ENCODE measurements at places on chromosomes 16 and 17.

DNA sequence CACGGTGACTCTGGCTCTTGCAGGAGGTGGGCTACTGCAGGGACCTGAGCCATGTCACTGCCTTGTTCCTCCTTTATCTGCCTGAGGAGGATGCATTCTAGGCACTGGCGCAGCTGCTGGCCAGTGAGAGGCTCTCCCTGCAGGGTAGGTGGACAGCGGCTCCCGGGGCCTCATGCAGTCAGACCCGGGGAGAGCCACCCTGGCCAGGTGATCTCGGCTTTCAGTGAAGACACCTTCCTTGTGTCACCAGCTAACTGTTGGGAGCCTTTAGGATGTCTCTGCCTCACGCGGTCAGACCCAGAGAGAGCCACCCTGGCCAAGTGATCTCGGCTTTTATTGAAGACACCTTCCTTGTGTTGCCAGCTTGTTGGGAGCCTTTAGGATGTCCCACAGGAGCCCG, 31.7 kb upstream of the KSR1 start:
- DNase-seq, result no peak

- no peak for DNase-seq
These were observed 24.1 kb upstream of the KRT24 start for GRCh38 chr17:40727447-40728231.

- no peak for DNase-seq
These were observed 7.5 kb downstream of the DNASE1L2 start for GRCh38 chr16:2243781-2244180.

DNA sequence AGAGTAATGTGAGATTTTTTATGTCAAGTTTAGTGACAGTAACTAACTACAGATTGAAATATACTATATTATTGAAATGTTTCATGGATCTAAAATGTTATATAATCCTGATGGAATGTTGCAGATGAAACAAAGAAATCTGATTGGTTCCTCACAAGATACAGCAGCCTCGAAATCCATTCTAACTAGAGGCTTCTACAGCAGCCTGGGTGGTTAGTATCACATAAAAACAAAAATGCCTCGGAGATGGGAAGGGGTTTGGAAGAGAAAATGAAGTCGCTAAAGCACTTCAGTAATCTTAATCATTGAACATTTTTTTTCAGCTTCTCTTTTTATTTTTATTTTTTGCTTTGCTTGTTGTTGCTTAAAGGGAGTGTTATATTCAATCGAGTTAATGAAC, 75.2 kb downstream of the TANC2 start:
- DNase-seq, result no peak

DNA sequence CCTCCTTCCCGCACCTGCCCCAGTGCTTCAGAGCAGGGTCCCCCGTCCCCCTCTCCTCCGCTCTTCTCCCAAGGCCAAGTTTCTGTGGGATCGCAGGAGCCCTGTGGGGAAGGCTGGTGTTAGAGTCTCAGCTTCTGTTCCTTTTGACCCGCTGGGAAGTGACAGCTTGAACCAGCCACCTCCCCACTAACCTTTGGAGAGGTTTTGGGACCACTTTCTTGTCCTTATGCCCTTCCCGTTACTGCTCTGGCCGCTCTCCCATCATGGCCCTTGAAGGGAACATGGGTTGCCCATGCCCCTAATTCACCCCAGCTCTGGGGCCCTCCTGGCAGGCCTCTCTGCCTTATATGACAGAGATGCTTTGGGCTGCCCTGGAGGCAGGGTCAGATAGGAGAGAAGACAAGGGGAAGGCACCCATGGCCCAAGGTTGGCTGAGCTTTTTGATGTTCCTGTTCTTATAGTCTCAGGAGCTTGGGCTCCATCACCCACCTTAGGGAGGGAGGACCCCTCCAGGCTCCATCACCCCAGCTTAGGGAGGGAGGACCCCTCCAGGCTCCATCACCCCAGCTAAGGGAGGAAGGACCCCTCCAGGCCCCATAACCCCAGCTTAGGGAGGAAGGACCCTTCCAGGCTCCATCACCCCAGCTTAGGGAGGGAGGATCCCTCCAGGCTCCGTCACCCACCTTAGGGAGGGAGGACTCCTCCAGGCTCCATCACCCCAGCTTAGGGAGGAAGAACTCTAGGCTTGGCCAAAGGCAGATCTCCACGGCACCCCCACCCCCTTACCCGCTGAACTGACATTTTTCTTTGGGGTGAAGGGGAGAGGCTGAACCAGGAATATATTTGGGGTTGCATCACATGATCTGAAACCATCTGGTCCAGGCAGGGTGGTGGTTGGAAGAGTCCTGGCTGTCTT, 45.0 kb downstream of the NT5M start:
- no peak for DNase-seq

DNA sequence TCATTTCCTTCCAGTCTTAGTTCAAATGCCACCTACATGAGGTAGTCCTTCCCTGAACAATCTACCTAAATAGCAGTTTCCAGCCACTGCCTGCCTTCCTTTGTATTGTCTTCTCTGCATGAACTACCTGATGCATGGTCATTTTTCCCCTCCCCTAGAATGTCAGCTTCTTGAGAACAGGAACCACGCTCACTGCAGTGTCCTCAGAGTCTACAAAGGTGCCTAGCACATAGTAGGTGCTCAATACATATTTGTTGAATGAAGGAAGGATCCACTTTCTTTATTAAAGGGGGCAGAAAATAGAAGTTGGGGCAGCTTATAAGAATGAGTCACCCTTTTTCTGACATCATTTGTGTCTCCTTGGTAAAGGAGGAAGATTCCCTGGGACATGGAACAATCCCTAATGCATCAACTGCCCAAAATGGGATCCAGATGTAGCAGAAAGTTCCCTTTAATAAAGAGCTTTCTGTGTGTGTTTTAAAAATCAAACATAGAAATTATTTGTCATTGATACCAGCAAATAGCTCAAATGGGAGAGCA, 4.4 kb upstream of the CYLD start:
- DNase-seq, result no peak

DNA sequence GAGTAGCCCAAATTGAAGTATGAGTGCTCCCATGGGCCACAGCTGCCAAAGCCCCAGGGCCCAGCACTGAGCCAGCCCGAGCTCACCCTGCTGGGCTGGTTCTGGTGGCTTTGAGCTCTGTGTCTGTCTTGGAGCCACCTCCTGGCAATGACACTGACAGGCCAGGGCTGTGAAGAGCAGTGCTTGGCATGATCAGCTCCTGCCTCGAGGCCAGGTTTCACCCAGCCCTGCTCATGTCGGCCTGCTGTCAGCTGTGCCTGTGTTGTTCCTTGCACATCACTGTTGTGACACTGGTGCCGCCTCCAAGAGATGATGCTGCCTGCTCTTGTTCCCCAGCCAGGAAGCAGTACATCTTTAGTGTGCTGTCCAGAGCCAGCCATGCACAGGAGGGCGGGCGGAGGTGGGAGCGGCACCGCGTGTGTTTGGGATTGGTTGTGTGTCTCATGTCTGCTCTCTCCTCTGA, 26.0 kb downstream of the PLD6 start:
- no peak for DNase-seq

DNA sequence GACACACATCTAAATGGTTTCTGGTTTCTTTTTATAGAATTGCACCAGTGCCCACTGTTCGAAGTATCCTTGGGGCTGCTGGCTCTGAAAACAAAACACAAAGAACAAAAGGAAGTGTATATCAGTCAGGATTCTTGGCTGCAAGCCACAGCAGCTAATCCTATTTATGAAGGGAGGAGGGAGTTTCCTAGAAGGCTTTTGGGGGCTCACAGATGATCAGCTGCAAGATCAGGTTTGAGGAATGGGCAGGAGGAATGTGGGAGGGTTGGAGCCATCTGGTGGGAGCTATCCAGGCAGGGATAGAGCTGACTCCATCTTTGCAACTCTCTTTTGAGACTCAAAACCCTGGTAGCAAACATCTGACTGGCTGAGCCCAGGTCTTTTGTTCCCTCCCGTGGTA, 118.3 kb upstream of the EEF2KMT start:
- no peak for DNase-seq

- DNase-seq, result no peak
These were observed 13.6 kb upstream of the TERF2 start for GRCh38 chr16:69399361-69399760.

- no peak for DNase-seq
These were observed 322.1 kb downstream of the MAP2K4 start for GRCh38 chr17:12342609-12343435.

DNA sequence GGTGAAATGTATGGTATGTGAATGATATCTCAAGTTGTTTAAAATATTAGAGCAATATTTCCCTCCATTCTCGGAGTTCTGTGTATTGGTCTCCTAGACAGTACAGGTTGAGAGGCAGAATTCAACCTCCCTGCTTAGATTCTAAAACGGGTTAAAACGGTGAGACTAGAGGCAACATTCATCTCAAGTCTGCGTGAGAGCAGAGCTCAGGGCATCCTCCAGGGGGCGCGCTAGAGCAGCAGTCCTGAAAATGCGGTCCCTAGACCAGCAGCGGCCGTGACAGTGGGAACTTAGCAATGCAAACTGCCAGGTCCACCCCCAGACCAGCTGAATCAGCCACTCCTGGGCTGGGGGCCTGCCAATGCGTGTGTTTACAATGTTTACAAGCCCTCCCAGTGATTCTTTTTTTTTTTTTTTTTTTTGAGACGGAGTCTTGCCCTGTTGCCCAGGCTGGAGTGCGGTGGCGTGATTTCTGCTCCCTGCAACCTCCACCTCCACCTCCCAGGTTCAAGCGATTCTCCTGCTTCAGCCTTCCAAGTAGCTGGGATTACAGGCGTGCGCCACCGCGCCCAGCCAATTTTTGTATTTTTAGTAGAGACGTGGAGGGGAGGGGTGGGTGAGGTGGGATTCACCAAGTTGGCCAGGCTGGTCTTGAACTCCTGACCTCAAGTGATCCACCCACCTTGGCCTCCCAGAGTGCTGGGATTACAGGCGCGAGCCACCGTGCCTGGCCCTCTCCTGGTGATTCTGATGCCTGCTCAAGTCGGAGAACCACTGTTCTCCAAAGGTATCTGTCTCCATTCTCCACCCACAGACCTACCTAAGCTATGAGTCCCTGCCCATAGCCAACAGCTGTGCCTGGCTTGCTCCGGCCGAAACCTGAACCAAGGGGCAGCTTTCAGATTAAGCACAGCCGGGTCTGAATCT, 24.2 kb downstream of the KLHL36 start:
- peak; percentile 80 for DNase-seq

GRCh38 chr17:48625495-48626244, 488 bp downstream of the HOXB9 start:
- DNase-seq, result no peak

GRCh38 chr16:17602678-17603077, 131.9 kb upstream of the XYLT1 start:
- DNase-seq, result no peak

DNA sequence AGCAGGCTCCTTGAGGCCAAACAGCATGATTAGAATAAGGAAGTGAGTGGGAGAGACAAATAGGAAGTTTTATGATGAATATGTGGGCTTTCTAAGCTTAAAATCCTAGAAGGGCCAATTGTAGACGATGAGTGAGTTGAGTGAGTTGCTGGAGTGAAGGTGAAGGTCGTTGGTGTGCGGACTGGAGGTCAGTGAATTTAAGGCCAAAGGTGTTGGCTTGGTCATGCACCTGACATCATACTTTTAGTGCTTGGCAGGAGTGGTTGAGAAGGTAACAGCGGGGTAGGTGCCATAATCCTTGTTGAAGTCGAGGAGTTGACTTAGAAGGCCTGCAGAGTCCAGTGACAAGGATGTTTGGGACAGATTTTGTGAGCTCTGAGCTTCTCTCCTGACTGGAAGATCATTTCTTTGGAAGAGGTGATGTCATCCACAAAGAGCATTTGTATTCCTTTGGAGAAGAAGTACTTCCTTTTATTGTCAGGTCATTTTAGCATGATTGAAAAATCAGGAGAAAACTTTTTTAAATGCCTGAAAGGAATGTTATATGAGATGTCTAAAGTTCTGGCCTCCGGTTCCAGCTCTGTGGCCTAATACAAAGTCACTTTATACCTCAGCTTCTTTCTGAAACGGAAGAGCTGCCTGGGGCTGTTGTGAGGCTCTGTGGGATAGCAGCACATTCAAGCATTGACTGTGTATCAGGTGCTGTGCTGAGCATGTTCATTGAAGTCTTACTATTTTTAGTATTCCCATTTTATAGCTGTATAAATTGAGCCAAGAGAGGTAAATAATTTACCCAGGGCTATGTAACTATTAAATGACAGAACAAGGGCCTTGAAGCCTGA, 53.6 kb upstream of the TBX2 start:
- DNase-seq, result no peak

DNA sequence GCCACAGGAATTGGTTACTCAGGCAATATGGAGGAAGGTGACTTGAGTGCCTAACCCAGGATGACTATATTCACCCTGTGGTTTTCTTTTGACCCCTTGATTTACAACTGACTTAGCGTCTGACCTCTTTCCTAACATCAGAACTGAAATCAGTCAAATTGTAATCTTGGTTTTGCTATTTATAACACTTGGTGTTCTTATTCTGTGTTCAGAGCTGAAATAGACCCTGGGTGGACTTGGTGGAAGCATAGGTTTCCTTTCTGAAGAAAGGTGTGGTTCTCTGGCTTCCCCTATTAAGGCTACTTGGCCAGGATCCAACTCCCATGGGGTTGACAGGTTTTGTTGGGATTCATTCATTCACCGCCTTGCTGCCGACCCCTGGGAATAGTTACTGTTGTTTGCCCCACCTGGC, 80.8 kb downstream of the CLEC16A start:
- peak; percentile 84 for DNase-seq

GRCh38 chr17:51103050-51103449, 17.6 kb downstream of the SPAG9 start:
- no peak for DNase-seq

DNA sequence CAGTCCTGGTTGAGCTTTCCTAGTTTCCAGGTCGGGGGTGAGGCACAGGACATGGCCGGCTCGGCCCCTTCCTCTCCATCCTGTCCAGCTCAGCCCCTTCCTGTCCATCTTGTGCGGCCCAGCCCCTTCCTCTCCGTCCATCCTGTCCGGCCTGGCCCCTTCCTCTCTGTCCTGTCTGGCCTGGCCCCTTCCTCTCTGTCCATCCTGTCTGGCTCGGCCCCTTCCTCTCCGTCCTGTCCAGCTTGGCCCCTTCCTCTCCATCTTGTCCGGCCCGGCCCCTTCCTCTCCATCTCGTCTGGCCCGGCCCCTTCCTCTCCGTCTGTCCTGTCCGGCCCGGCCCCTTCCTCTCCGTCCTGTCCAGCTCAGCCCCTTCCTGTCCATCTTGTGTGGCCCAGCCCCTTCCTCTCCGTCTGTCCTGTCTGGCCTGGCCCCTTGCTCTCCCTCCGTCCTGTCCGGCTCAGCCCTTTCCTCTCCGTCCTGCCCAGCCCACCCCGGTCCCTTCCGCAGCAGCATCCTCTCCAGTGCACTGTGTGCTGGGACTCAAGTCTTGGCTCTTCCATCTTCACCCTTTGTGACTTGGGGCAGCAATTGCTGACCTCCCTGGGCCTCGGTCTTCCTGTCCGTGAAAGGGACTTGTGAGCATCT, 5.5 kb upstream of the ZNF750 start:
- DNase-seq, result no peak

- DNase-seq, result no peak
These were observed 796 bp upstream of the CES3 start for GRCh38 chr16:66960270-66960669.
